ENCODE measurements at places on chromosomes 3 and 15. TPM values are rescaled to one million over a fixed set of nuclear protein-coding genes. Genes with fewer than 3 reads are reported as not detected.

DNA sequence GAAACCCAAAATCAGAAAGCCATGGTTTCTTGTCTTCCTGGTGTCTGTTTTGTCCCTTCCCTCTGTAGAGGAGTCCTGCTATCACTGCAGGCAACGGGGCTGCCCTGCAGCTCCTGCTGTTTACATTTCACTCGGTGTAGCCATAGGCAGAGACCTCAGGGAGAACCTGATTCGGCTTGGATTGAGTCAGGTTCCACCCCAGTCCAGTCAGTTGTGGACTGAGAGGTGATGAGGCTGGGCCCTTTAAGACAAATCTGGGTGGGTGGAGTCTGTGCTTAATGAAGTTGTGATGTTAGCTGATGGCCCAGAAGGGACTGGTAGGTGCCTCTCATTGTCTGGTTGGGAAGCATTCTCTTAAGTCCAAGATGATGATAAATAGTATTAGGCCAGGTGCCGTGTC is 35.7 kb downstream of the FLNB start:
- no peak for DNase-seq

DNA sequence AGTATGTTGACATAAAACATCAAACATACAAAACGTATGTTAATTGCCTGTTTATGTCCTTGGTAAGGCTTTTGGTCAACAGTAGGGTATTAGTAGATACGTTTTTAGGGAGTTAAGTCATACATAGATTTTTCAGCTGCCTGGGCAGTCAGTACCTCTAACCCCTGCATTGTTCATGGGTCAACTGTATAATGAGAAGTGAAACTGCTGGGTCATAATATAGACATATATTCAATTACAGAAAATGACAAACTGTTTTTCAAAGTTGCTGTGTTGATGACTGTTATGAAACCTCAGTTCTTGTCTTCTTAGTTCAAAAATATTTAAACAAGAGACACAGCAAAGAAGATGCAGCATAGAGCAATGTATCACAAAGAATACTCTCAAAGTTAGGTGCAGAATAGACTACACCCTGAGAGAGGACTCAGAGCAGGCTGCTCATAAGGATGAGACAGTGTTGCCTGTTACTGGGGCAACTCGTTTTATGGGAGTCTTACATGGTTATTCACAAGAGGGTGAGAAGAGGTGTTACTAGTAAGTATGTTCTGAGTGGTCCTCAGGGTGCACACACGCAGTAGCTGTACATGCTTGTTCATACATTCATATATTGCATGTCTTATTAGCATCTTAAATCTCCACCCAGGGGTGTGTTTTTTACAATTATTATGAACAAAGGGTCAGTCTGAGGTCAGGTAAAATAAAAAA is 53.1 kb upstream of the ADAMTS17 start:
- no peak for DNase-seq

- no peak for DNase-seq
These were observed 33.4 kb downstream of the ETV5 start for GRCh38 chr3:186075489-186075888.

- DNase-seq: no peak
These were observed 39.6 kb upstream of the FAM98B start for GRCh38 chr15:38414357-38414756.

DNA sequence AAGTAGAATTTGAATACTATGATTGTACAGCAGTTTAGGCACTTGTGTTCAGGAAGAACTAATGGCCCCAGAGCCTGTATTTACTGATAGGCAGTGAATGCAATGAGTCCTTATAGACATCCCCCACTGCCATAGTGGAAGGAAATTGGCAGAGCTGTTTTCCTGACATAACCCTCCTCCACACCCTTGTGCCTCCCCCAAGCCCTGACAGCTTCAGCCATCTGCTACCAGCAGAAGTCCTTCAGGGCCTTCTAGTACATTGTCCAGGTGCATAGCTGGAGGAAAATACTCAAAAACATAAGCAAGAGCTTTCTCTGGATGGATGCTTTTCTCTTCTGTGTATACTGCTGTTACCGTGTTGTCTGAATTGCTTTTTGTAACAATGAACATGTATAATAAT is 20.6 kb downstream of the ARHGAP31 start:
- DNase-seq: no peak

The GNAT1 gene
- not detected for total RNA-seq

The FSIP1 gene
- total RNA-seq: 0.73 TPM

- DNase-seq: no peak
These were observed 595.0 kb downstream of the EPHA3 start for GRCh38 chr3:89702404-89702803.

The MUSTN1 gene
- not detected for total RNA-seq
